EL (cell line): ENCODE measurements at places on chromosomes 2 and 18.

DNA sequence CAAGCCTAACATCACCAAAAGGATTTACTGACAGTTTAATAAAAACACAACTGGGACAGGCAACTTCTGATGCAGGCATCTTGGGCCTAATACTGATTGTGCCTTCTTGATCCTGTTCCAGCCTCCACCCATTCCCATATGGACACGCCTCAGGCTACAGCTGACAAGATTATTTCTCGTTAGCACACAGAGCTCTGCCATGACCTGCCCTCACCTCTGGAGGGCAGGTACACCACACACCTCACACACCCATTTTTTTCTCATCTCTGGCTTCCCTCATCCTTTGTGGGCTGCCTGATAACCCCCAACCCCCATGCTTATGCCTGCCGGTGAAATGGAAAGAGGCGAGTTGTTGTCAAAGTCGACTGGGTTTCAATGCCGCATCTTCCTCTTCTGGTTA is 147.0 kb downstream of the ANTXR1 start:
- DNase-seq, result no peak

- DNase-seq, result peak; percentile 72
These were observed 41.6 kb downstream of the KCNE4 start for GRCh38 chr2:223093436-223094241.

- no peak for DNase-seq
These were observed 123.7 kb upstream of the SP3 start for GRCh38 chr2:174088706-174089460.

GRCh38 chr2:134737671-134738070 is 18.9 kb upstream of the TMEM163 start:
- DNase-seq, result no peak

DNA sequence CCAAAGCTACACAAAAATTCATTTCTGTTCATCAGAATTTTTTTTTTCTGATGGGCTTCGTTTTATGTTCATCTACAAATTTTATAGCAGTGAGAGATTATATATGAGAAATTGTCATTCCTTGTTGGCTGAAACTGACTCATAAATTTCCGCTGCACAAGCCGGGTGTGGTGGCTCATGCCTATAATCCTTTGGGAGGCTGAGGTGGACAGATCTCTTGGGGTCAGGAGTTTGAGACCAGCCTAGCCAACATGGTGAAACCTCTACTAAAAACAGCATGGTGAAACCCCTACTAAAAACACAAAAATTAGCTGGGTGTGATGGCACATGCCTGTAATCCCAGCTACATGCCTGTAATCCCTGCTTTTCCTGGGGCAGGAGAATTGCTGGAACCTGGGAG is 72.0 kb downstream of the PLEKHM3 start:
- DNase-seq, result no peak

DNA sequence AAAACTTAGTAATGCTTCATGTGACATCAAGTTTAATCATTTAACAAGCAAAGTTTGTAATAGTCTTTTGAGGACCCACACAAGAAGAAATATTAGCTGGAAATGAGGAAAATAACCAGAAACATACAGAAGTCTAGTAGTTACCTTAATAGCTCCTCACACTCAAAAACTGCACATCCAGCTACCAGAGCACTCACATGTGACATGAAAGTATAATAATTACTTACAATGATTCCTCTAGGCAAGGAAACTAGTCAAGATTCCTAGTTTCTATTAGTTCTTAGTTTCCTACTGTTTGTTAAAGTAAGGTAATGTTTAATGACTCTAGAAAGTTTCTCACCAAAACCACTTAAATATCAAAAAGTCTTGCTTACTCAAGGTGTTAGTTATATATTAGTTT is 335.8 kb downstream of the RAD51AP2 start:
- no peak for DNase-seq

GRCh38 chr18:79323471-79323870 is 72.3 kb upstream of the NFATC1 start:
- DNase-seq, result no peak

DNA sequence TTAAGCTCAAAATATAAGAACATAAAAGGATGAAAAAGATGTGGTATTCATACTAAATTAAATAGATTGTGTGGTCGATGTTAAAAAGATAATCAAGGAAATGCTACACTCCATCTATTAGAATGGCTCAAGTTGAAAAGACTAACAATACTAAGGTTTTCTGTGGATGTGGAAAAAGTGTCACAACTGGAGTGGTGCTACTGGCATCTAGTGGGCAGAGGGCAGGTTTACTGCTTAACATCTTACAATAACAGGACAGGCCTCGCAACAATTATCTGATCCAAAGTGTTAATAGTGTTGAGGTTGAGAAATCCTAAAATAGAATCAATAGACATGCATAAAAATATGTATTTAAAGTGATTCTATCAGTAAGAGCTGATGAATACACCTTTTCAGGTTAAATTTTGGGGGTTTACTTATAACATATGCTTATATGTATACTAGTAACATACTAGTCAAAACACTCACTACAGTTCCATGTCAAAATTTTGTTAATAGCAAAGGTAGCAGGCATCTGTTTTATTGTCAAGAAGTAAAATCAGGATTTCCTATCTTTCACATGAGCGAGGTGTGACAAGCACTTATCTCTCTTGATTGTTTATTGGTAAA is 91.5 kb upstream of the TMEFF2 start:
- peak; percentile 58 for DNase-seq

- no peak for DNase-seq
These were observed 11.6 kb downstream of the OXER1 start for GRCh38 chr2:42752314-42752713.

GRCh38 chr2:53033411-53033810 is 734.2 kb upstream of the CHAC2 start:
- peak; percentile 88 for DNase-seq

DNA sequence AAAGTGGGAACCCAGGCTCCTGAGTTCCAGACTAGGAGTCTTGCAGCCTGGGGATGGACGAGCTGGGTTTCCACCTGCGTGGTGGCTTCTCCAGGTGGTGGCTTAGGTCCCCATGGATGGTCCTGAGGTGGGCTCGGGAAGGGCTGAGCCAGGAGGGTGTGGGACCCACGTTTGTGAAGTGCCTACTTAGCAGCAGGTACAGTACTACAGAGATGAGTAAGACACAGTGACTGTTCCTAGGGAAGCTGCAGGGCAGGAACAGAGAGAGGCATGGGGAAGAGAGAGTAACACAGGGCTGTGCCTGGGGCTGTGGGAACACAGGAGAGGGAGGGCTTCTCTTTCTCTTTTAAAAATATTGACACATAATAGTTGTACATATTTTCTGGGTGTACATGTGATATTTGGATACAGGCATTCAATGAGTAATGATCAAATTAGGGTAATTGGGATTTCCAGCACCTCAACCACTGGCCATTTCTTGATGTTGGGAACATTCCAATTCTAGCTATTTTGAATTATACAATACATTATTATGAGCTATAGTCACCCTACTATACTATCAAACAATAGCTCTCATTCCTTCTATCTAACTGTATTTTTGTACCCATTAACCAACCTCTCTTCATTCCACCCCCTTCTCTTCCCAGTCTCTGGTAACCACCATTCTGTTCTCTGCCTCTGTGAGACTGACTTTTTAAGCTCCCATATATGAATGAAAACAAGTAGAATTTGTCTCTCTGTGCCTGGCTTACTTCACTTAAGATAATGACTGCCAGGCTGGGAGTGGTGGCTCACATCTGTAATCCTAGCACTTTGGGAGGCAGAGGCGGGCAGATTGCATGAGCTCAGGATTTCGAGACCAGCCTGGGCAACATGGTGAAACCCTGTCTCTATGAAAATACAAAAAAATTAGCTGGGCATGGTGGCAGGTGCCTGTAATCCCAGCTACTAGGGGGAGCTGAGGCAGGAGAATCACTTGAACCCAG is 15.0 kb downstream of the TOGARAM2 start:
- no peak for DNase-seq

- no peak for DNase-seq
These were observed 21.5 kb downstream of the AGAP1 start for GRCh38 chr2:235515364-235515742.

DNA sequence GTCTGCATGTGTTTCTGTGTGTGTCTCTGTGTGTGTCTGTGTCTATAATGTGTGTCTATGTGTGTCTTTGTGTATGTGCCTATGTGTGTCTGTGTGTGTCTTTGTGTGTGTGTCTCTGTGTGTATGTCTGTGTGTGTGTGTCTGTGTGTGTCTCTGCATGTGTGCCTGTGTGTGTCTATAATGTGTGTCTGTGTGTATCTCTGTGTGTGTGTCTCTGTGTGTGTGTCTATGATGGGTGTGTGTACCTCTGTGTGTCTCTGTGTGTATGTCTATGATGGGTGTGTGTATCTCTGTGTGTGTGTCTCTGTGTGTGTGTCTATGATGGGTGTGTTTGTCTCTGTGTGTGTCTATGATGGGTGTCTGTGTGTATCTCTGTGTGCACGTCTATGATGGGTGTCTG is 126.2 kb upstream of the GPC1 start:
- DNase-seq, result no peak

GRCh38 chr18:9706081-9706935 is 1.8 kb upstream of the RAB31 start:
- peak; percentile 54 for DNase-seq

DNA sequence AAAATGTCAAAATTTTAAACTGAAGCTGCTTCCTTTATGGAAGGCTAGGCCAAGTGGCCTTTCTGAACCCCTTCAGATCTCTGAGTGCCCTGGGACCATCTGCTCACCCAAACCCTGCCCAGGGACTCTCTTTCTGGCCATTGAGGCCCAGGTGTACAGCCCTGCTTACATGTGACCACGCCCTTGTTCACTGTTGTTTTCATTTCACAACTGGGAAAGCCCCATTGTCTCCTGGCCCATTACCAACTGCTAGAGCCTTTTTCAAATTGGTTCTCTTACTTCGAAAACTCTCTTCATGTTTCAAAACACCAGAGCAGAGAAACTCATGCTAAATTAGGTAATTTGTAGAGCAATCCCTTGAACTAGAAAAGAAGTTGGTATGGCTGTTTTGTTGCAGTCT is 219.5 kb upstream of the TANK start:
- DNase-seq, result no peak

GRCh38 chr2:168165985-168166901 is 81.2 kb downstream of the STK39 start:
- no peak for DNase-seq

DNA sequence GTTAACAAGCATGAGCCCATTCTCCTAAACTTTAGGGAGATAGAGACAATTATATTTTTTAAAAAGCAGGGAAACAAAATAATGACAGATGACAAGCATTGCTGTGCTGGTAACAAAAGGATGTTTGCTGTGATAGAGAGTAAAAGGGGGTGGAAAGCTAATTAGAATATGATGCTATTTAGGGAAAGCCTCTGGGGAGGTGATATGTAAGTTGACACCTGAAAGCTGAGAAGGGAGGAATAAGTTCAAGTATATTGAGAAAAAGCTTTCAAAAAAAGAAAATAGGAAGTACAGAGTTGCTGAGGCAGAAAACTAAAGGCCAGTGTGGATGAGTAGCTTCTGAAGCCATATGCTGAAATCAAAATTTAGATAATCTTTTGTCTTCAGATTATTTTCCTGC is 565.2 kb upstream of the NRXN1 start:
- DNase-seq, result no peak

- DNase-seq, result no peak
These were observed 10.2 kb downstream of the ZNF514 start for GRCh38 chr2:95149397-95149984.

GRCh38 chr2:121489284-121489683 is 41.4 kb upstream of the RNU4ATAC start:
- peak; percentile 17 for DNase-seq

- DNase-seq, result no peak
These were observed 1.9 kb downstream of the PSMA8 start for GRCh38 chr18:26135548-26135947.

DNA sequence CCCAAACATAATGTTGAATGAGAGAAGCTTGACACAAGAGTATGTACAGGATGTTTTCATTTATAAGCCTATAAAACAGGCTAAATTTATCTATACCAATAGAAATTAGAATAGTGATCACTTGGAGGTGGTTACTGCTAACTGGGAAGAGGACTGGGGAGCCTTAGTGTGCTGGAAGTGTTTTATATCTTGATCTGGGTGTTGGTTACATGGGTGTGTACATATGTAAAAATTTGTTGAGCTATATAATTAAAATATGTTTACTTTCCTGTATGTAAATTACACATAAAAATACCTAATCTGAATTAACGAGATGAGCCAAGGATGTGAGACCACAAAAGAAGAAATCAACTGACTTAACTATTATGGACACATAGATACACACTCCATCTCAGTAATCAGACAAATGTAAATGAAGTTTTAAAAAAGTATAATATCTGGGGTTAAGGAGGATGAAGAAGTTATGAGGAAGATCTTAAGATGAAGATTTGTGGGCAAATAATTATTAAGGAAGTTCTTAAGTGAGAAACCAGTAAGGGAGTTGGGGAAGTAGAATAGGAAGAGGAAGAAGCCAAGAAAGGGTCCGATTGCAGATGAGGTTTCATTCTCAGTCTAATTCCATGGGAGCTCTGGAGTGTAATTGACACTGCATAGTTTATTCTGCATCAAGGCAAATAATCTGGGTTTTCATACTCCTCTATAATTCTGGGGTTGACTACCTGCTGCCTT is 32.3 kb upstream of the NABP1 start:
- DNase-seq, result no peak

- DNase-seq, result no peak
These were observed 539.0 kb upstream of the TNP1 start for GRCh38 chr2:217398860-217399259.

DNA sequence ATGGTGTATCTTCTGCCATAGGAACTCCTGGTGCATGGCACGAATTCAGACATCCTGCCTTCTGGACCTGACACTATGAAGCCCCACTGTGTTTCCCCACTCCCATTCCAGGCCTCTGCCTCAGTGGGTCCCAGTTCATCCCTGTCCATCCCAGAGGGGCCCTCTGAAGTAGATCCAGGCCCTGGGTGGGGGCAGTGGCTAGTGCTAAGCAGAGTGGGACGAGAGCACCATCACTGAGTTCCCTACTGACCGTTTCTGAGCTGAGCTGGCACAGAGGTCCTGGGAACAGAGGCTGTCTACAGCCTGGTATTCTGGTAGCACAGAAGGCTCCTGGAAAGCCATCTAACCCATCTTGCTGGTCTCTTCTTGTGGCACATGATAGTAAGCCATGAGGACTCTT is 54.0 kb downstream of the ATOH8 start:
- DNase-seq, result no peak

DNA sequence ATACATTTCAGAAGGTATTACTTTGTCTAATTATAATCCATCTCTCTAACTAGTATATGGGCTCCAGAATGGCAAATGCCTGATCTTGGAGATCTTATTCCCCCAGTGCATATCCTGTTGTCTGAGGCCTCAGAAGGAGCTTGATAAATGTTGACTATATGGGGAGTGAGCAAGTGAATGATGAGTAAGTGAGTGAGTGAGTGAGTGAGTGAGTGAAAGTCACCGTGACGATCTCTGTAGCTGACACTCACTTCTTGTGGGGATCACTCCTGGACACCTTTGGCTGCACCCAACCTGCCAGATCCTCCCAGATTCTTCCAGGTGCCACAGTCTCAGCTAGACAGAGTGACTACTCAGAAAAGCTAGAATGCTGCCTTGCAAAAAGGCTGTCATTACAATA is 2.8 kb downstream of the XDH start:
- no peak for DNase-seq
